ENCODE measurements at places on chromosomes 5 and 9.

GRCh38 chr9:93624977-93625376 lies 48.6 kb downstream of the PHF2 start:
- DNase-seq, result no peak

DNA sequence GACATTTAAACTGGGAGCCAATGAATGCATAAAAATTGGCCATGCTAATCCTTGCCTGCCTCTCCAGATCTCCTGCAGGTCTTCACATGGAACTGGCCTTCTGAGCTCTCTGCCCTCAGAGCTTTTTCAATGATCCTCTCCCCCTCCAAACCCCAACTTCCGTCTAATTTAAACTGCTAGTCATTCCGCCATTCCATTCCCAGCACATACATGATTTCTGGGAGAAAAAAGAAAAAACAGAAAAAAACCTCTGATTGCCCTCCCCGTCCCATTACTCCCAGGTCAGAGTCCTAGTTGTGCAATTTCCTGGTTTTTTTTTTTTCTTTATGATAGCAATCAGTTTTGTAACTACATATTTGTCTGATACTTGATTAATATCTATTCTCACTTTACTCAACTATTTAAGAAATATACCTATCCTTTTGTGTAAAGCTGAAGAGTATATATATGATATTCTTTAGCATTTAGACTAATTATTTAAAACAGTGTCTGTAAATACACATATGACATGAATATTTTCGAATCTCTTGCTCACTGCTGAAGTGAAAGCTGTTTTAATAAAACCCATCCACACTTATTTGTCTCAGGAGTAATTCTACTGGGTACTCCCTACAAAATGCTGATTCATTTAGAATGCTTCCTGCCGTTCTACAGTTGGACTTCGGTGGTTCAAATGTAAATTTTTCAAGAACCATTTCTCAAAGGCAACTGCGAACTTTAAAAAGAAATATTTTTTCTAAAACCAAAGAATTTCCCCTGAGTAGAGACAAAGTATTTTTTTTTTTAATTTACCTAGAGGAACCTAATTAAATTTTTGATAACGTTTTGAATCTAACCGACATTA lies 1.6 kb downstream of the HINT1 start:
- no peak for DNase-seq

DNA sequence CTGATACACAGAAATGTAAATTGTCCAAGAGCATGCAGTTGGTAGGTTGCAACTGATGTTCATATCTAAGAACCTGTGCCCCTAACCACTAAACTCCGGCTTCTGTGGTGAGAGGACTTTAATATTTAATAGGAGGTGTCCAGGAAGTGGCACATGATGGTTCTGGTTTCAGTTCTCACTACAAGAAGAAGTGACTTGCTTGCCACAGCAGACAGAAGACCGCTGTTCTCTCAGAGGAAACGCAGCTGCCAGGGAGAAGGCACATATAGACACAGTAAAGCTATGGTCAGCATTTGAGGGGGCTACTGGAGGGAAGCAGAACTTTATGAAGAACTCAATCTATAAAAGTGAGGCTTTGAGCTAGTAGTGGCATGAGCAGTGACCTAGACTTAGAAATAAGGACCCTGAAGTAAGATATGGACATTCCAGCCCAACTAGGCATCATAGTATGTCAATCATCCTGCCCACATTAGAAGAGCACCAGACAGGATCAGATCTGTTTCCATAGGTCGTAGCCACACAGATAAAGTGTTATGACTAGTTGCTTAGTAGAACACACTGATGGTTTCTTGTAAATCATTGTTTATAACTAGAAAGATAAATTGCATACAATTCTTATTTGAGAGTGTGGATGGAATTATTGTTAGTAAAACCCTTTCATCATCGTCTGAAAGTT lies 36.4 kb upstream of the DAB2 start:
- no peak for DNase-seq

- DNase-seq, result no peak
Measured at GRCh38 chr5:72531496-72532190, 24.4 kb upstream of the ZNF366 start.

GRCh38 chr9:69149321-69149807 lies 24.7 kb upstream of the TJP2 start:
- DNase-seq, result no peak

GRCh38 chr5:1009359-1010180 lies 968 bp downstream of the NKD2 start:
- no peak for DNase-seq

- no peak for DNase-seq
Measured at GRCh38 chr5:118967059-118967508, 21.3 kb downstream of the DTWD2 start.

DNA sequence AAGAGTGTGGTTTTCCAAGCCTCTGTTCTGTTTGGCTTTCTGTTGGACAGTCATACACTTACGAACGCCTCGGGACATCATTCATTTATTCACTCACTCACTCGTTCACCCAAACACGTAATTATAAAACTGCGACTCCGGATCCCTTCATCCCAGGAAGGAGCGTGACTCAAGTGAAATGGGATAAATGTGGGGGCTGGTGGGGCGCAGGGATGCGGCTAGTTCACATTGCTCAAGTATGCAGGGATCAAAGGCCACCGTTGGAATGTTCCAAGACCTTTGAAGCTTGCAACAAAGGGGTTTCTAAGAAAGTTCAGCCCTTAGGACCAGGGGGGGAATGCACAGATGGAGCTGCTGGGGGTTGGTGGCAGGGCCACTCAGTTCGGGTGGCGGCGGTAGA lies 64.2 kb downstream of the CFAP77 start:
- no peak for DNase-seq

DNA sequence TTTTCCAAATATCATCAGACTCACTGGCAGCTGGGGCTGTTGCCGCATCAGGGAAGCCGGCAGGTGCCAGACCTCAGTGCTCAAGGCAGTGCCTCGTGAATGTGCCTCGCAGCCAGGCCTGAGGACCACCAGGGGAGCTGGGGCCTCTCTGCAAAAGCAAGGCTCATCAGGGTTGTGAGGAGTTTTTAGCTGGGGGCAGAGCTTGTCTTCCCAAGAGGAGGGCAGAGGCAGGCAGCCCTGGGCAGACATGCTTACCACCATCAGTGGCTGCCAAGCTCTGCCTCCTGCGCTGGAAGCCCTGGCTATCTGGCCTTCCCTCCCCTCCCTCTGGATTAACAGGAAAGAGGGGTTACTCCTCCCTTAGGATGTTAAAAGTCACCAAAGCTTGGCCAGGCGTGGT lies 8.8 kb upstream of the TBC1D9B start:
- DNase-seq, result no peak

DNA sequence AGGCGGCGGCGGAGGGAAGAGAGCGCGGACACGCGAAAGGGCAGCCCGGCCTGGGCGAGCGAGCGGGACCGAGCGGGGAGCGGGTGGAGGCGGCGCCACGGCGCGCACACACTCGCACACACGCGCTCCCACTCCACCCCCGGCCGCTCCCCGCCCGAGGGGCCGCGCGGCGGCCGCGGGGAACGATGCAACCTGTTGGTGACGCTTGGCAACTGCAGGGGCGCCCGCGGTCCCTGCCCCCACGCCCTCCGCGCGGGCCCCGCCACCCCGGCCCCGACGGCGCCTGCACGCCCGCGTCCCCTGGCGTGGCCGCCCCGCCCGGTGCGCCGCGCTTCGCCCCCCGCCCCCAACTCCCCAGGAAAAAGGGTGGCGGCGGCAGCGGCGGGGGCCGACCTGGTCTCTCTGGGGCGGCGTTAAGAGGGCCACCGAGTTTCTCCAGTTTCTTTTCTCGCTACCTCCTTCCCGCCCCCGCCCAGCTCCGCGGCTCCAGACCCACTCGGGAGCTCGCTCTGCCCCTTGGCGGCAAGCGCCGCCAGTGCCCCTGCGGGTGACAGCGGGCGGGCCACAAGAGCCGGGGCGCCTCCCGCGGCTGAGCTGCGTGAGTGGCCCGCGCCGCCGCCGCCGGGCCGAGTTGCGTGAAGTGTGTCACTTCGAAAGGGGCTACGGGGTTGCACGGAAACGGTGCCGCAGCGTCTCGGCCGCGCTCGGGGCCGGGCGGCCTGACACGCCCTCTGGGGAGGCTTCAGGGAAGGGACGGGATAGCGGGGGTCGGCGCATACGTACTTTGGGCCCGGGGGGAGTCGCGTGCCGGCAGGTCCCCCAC lies at the start of gene NR3C1:
TSS of gene NR3C1 (minus strand) at position 94 of the 823 bp plus-strand sequence. CDS start 2,847 bp downstream, outside the sequence.
- DNase-seq, result peak; percentile 73

DNA sequence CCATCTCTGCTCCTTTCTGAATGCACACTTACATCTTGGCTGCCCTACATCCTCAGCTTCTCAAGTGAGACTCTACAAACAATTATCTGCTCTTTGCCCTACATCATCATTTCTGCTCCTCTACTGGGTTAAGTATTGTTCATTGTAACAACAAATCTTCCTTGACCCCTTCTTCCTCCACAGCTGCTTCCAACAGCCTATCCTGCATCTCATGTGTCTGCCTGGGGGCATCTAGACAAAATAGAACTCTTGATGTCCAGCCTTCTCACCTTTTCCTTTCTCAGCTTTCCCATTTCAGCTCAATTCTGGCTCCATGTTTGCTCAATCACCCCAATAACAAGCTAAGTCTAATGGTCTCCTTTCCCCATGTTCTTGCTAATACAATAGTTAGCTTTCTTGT lies 509.8 kb downstream of the DIRAS2 start:
- DNase-seq, result no peak

GRCh38 chr5:118703241-118703640 lies 285.1 kb downstream of the DTWD2 start:
- no peak for DNase-seq

- no peak for DNase-seq
Measured at GRCh38 chr5:133253070-133253469, 201.3 kb downstream of the HSPA4 start.

GRCh38 chr5:62354028-62354874 lies 48.2 kb downstream of the KIF2A start:
- DNase-seq, result peak; percentile 34

DNA sequence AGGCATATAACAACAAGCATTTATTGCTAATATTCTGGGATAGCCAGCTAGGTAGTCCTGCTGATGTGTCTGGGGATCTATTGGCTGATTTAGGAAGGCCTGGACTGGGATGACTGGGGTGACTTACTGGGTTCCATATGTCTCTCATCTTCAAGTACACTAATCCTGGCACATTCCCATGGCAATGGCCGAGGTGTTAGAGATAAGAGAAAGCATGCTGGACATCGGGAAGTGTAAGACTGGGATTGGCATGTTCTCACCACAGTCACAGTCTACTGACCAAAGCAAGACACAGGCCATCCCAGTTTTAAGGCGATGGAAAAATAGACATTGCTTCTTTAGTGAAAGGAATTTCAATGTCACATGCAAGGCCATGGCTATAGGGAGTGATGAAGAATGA lies 29.7 kb downstream of the F2R start:
- DNase-seq, result no peak

GRCh38 chr9:136544548-136544963 lies 1.3 kb downstream of the NOTCH1 start:
- DNase-seq, result no peak

GRCh38 chr9:35905912-35906679 lies at the start of gene HRCT1:
Gene HRCT1 (plus strand): TSS chr9:35906202. CDS start chr9:35906288, 86 bp downstream.
- DNase-seq, result no peak

DNA sequence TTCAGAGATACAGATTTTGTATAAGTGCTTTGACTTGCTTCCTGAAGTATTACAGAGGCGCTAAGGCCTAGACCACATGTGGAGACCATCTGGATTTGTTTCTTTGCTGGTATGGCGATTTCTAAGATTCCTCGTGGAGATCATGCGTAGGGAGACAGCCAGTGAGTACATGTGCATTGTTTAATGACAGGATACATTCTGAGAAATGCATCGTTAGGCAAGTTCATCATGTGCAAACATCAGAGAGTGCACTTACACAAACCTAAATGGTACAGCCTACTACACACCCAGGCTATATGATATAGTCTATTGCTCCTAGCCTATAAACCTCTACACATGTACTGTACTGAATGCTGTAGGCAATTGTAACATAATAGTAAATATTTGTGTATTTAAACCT lies 16.5 kb upstream of the CEP120 start:
- DNase-seq, result no peak

DNA sequence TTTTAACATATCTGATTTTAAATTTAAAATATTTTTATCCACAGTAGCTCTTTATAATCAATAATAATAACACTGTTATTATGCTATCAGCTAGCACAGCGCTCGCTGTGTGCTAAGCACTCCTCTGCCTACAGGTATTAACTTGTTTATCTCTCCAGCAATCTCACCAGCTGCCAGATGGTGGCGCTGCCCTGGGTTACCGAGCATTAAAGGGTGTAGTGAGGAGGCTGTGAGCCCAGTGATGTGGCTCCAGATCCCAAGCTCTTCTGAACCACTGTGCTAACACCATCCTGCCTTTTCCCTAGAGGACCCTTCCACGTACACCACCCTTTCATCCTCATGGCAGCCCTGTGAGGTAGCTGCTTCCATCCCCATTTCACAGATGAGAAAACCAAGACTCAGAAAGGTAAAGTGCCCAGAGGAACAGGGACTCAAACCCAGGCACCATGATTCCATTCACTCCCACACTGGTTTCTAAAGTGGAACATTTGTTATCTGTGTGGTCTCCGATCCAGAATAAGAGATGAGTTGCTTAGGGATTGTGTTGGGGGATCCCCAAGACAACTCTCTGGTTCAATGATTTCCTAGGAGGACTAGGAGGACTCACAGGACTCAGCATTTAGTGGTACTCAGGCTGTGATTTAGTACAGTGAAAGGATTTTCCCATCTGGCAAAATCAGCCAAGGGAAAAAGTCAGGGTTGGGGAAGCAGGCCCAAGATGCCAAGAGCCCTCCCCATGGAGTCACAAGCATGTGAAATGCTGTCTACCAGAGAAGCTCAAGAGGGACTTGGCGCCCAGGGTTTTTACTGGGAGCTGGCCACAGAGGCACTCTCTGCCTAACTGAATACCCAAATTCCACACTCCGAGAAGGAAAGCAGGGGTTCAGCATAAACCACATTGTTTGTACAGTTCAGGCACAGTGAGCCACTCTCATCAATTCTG lies 7.0 kb downstream of the IGFBPL1 start:
- DNase-seq, result peak; percentile 8

DNA sequence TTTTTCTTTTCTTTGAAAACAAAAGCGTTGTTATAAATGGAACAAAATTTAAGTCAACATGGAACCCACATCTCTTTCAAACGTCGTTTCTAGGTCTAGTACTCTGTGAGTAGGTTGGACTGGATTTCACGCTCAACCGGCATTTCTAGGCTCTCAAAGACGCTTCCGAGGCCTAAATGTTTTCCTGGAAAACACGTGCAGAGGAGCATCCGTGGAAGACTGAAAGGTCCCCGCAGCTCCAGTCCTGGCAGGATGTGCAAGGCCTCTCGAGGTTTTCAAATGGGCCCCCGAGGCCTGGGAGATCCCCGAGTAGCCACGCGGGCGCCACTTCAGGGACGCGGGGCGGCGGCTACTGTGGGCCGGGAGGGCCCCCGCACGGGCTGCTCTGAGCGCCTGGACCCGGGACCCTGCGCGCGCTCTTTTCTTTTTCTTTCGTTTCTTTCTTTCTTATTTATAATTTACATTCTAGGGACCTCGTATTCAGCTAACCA lies 4.2 kb upstream of the IRX2 start:
- no peak for DNase-seq

DNA sequence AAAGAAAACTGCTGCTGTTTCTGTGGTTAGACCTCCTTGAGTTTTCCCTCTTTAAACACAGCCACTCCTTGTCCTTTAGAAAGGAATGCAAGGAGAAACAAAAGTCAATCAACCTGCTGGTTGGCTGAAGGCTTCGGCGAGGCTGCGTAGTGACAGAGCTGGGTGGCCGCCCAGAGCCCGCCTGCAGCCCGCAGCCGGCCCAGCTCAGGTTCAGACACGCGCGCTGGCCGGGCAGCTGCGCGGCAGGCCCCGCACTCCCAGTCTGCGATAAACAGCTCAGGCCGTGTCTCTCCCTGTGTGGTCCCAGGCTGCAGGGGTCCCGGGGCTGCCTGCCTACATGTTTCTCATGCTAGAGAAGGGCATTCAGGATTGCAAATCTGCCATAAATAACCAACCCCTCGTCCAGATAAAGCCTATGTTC lies 115.4 kb downstream of the HSD17B3 start:
- no peak for DNase-seq
